Stimulated activated CD8-positive, alpha-beta memory T cell treated with anti-CD3 and anti-CD28 coated beads, Interleukin-4, amount 100 ng/mL, for 48 hours (primary cell): ENCODE measurements at places on chromosomes 1 and 21.

GRCh38 chr1:76826072-76826845 lies 41.0 kb upstream of the ST6GALNAC5 start:
- DNase-seq = no peak

DNA sequence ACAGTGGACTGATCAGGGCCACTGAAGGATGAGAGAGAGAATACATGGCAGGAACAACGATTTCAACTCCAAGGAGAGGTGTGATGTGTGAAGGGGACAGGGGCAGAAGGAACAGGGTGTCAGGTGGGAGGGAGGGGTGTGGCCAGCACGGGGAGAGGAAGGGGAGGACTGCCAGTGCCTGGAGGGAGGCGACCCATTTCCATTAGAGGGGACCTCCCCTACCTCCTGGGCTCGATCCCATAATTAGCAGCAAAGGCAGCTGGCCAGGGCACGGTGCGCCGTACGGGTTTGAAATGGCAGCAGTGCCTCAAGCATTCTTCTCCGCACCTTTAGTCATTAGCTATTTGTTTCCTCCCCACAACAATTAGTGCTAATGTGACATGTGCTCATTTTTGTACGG lies 22.7 kb downstream of the CRYAA start:
- no peak for DNase-seq

DNA sequence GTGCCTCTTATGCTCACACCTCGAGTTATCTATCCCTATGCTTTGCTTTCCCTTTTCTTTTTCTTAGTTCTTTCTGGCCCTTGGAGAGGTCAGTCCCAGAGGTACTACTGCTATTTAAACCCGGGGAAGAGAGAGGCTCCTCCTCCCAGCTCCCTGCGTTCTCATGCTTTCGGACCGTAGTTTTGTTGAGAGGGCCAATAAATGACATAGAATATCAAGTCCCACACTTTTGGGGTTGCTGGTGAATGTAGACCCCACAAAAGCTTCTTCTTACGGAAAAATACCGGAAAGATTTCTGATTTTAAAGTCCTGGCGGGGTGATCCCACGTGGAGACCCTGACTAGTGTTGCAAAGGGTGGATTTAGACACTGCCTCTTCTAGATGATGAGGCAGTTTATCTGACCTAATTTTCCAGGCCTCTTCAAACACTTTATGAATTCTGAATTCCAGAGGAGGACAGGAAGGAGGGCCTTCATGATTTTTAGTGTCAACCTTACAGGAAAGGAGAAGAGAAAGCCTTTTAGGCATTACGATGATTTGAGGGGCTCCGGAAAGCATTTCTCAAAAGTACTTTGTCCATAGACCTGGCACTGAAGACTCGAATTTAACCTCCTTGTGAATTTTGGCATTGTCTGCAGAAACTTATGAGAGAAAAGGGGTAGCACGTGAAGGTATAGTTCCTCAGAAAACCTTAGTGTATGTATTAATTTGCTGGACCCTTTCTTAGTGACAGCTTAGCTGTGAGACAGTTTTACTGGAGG lies 694 bp downstream of the TMEM167B start:
- no peak for DNase-seq

DNA sequence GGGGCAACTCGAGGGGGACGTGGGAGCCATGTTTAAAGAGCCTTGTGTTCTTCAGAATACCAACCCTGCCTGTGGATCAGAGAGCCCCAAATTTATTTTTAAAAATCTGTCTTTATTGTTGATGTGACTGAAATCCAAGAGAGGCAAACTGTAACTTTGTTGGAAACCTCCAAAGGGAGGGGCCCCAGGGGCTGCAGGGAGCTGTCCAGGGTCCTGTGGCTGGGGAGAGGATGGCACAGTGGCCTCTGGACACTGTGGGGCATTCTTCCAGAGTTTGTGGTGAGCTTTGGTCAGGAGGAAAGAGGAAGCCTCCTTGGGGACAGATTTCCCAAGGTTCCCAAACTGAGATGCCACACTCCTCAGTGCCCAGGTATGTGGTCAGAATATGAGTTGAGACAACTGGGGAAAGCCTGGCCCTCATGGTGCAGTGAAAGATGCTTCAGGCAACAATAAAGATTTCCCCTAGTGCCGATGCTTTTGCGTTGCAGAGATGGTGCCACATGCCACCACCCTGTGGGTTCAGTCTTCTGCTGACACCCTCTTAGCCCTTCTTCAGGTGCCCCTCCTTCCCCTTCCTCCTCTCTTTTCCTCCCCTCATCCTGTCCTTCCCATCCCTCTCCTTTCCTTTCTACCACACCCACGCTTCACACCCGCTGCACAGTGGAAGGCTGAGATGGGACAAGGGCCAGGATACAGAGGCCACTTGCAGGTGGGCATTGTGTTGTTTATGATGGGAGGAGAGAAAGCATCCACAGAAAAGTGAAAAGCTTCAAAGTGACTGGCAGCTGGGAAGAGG lies 122.1 kb downstream of the UCK2 start:
- no peak for DNase-seq

GRCh38 chr1:19206947-19207346 lies 3.1 kb downstream of the UBR4 start:
- no peak for DNase-seq

DNA sequence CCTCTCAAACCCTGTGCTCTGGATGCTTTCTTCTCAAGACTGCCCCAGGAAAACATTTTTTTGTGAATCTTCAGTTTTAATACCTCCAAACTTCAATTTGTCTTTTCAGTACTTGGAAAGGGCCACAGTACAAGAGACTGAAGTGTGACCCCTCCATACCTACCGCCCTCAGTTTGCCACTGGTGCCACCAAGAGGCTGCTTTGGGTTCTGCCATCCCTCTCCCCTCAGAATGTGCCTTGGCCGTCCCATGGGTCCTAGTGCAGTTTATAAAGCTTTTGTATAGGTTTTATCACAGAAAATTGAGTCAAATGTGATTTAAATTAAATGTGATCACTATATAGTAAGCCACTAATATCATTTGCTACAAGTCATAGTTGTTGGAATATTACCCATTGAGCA lies 60.8 kb upstream of the PGD start:
- DNase-seq = peak; percentile 63

DNA sequence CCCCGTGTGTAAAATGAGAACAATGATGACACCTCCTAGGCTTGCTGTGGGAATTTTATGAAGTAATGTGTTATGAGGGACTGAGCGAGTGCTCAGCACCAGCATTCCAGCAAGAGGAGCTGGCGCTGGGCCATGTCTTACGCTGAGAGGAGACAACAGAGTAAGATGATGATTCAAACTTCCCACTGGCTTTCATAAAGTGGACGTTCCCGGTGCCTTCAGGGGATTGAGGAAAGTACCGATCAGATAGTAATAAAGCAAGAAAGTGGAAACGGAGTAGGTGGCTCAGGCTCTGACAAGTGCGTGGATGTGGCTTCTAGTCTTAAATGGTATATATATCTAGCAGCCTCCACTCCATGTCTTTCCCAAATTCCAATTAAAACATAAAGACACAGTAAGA lies 23.8 kb downstream of the EPHA10 start:
- DNase-seq = no peak

GRCh38 chr21:45709696-45710268 lies 66.3 kb downstream of the PCBP3 start:
- no peak for DNase-seq

GRCh38 chr1:74161497-74161896 lies 36.5 kb downstream of the LRRIQ3 start:
- DNase-seq = no peak

DNA sequence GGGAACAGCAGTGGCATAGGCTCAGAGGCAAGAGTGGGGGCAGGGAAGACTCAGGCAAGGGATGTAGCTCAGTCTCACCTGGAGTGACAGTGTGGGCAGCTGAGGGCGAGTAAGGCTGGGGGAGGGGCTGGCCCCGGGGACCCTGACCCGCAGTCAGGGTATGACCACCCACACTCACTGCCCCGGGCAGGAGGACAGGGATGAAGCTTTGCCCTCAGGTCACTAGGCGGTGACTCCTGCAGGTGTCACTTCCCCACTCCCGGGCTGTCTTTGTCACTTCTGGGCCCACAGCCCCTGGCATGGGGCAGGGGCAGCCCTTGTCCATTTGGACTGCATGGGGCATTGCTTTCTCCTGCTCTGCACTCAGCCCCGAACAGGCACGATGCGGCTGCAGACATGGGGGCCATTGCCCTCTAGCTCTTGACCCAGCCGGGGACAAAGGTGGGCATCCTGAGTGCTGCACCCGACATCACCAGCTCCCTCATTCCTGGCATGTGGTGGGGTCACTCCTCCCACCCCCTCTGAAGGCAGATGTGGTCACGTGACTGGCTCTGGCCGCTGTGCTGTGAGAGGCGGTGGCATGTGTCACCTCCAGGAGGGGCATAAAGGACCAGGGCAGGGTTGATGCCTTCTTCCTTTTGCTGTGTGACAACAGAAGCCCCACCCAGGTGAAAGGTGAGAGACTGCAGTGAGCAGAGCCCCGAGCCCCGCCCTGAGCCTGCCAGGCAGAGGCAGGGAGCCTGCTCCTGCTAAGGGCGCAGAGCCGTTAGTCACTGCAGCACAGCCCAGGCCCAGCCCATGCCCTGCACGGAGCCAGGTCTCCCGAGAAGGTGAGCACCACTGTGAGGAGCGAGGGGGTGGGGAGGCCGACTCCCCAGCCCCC lies 66.0 kb downstream of the MATN1 start:
- DNase-seq = no peak

DNA sequence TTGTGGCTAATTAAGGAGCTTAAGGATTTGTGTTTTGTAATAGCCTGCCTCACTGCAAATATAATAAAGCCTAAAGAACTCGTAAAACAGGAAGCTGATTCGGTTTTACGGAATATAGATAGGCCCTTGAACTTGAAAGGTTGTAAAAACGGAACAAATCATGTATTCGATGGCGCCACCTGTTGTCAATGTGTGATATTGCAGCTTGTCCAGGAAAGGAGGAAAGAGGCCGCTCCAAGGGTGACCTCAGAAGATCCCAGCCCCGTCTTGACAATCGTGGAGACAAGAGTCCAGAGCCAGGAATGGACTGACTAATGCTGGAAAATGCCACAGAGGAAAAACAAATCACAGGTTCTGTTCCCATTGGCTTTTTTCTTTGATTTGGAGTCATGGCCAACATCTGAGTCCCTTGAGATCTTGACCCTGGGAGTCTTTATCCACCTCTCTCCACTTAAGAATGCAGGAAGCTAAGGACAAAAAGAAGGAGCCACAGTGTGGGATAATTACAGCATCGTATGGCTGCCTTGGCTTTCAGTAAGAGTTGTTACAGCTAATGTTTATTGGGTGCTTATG lies 7.0 kb upstream of the IGSF21 start:
- DNase-seq = peak; percentile 74

- no peak for DNase-seq
Observed at GRCh38 chr1:27053977-27054753, 41.5 kb upstream of the TENT5B start.

- no peak for DNase-seq
Observed at GRCh38 chr1:64033667-64034220, 169.7 kb upstream of the UBE2U start.

DNA sequence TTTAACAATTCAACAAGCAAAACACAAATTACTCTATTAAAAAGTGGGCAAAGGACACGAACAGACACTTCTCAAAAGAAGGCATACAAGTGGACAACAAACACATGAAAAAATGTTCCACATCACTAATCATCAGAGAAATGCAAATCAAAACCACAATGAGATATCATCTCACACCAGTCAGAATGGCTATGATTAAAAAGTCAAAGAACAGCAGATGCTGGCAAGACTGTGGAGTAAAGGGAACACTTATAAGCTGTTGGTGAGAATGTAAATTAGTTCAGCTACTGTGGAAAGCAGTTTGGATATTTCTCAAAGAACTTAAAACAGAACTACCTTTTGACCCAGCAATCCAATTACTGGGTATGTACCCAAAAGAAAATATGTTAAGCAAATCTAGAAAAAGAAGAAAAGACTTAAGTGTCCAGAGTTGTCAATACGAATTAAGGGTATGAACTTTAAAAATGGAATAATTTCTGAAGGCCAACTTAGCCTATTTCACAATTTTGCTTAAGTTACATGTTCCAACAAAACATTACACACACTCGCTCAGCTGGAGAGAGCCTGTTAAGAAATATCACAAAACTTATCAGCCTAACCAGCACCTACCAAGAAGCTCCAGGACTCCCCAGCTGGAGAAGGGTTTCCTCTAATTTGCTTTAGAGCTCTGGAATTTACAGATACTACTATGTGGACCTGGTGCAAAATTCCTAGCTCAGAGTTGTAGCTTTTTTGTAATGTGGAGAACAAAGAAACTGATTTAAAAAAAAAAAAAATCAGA lies 232.1 kb downstream of the DUSP10 start:
- DNase-seq = no peak

GRCh38 chr1:86224651-86225310 lies 68.2 kb upstream of the COL24A1 start:
- DNase-seq = no peak

GRCh38 chr1:213054733-213055591 lies 3.9 kb downstream of the RPS6KC1 start:
- DNase-seq = no peak

- DNase-seq = no peak
Observed at GRCh38 chr1:224670506-224670905, 54.4 kb downstream of the CNIH3 start.

GRCh38 chr1:241396747-241397681 lies 40.0 kb upstream of the RGS7 start:
- no peak for DNase-seq

- DNase-seq = no peak
Observed at GRCh38 chr1:245356891-245357585, 202.3 kb downstream of the KIF26B start.

DNA sequence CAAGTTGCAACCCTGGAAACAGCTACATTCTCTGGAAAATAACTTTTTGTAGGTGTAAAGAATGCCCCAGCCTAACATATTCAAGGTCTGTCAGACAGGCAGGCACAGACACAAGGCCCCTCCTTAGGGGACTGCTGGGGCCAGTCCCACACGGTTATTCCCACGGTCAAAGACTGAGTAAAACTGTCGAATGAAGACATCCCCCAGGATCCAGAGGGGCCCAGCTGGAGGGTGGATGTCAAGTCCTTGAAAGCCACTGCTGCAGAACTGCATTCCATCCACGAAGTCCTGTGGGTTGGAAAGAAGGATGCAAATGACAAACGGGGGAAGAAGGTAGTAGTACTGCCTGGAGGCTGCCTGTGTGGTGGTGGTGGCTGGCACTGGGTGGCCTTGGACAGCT lies 6.9 kb upstream of the RAB7B start:
- DNase-seq = peak; percentile 10

- no peak for DNase-seq
Observed at GRCh38 chr21:45103971-45104520, 29.7 kb downstream of the ADARB1 start.
